ENCODE measurements at places on chromosomes 5 and 9.
A peak's percentile ranks its signal among the peaks of the same experiment; 100 is the strongest.

GRCh38 chr9:24245988-24246387 lies 299.7 kb downstream of the IZUMO3 start:
- DNase-seq: peak; percentile 3

GRCh38 chr9:128286440-128286839 lies 10.4 kb downstream of the SWI5 start:
- peak; percentile 73 for DNase-seq

DNA sequence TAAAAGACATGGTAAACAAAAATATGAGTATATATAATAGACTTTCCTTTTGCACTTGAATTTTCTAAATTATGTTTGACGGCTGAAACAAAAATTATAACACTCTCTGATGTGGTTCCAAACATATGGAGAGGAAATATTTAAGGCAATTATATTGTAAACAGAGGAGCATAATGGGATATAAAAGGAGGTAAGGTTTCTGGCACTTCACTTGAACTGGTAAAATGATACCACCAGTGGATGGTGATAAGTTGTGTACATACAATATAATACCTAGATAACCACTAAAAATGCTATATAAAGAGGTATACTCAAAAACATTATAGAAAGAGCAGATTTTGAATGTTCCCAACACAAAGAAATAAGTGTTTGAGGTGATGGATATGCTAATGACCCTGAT lies 192.9 kb upstream of the RAD23B start:
- DNase-seq: no peak

DNA sequence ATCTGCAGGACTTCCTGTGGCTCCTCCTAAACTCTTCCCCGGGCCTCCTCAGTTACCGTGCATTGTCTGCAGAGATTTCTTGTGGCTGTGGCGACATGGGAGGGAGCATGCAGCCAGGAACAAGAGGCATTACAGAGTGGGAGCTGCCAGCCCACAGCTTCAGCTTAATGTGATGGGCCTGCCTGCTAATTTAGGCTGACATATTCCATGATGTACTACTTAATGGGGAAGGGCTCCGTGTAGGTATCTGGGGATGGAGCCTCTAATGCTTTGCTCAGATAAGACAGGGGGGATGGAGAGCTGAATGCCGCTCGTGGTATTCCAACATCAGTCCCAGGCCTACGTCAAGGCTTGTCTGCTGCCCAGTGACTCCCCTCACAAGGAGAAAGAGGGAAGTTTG lies 137.6 kb upstream of the GPR151 start:
- no peak for DNase-seq

- no peak for DNase-seq
These were observed 75.3 kb downstream of the HMGCR start for GRCh38 chr5:75412111-75412990.

DNA sequence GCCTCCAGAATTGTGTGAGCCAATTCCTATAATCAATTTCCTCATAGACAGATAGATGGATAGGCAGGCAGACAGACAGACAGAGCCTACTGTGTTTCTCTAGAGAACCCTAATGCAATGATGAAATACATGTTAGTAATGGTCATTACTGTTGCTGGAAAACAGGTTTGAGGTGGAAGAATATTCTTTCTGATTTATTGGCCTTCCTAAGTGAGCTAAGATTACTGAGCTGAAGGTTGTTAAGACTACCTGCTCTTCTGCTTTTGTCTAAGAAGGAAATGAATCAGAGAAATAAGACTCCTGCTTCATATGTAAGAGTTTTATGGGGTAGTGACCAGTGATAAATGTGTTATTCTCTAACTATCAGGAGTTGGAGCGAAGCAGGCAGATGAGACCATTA lies 219.9 kb downstream of the ELAVL2 start:
- no peak for DNase-seq

- peak; percentile 86 for DNase-seq
These were observed 3.4 kb downstream of the PDLIM4 start for GRCh38 chr5:132260714-132261551.

DNA sequence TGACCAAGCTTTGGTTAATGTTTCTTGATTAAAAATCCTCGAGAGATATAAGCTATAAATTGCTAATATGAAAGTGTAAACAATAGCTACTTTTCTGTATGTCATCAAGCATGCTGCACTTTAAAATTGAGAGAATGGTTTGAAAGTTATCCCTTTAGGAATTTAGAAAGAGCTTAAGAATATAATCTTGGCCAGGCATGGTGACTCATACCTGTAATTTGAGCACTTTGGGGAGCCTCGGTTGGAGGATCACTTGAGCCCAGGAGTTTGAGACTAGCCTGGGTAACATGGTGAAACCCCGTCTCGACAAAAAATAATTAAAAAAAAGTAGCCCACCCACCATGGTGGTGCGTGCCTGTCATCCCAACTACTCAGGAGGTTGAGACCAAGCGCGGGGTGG lies 12.2 kb upstream of the MROH2B start:
- no peak for DNase-seq

GRCh38 chr9:137881591-137882505 lies 4.3 kb downstream of the CACNA1B start:
- DNase-seq: no peak

DNA sequence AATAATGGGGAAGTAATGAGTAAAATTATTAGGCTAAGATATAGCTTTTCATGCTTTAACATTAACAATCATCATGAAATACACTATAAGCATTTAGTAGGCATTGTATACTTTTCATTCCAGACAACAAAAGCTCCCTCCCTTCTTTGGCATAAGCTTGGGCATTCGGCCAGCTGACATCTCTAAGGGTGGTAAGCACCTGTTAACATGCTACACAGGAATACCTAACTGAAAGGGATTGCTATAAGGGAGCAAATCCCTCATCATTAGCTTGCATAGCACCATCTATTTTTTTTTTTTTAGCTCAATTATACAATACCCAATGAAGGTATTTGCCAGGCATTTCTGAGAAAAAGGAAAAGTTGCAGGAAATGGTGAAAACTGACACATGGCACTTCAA lies 16.6 kb downstream of the STRBP start:
- DNase-seq: no peak

DNA sequence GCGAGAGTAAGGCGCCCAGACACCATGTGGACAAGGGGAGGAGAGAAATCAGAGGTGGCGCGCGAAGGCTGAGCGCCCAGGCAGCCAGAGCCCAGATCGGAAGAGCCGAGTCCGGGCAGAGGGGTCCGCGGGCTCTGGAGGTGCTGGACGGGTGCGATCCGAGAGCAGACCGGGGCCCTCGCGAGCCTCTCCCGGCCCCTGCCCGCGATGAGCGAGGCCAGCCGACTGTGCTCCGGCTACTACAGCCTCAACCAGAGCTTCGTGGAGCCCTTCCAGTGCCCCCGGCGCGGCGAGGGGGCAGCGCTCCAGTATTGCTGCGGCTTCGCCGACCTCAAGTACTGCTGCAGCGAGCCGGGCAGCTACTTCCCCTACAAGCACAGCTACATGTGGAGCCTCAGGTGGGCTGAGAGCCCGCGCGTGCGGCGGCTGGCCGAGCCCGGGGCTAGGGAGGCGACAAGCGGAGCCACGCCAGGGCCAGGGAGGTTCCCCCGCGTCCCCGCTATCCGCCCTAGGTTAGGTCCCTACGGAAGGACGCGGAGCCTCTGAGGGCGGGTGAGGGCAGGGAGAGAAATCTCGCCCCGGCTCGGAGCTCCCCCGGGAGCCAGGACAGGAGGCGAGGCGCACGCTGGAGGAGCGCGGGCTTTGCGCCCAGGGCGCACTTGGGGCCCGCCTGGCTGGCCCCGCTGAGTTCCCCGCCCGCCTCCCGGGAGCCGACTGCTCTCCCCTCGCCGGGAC lies at the start of gene SHISAL2B:
Gene SHISAL2B (plus strand): TSS at position 87 of the 735 bp plus-strand sequence. CDS start 121 bp downstream, at position 208.
- peak; percentile 4 for DNase-seq

- DNase-seq: no peak
These were observed 68.4 kb downstream of the RAD23B start for GRCh38 chr9:107351382-107352045.

DNA sequence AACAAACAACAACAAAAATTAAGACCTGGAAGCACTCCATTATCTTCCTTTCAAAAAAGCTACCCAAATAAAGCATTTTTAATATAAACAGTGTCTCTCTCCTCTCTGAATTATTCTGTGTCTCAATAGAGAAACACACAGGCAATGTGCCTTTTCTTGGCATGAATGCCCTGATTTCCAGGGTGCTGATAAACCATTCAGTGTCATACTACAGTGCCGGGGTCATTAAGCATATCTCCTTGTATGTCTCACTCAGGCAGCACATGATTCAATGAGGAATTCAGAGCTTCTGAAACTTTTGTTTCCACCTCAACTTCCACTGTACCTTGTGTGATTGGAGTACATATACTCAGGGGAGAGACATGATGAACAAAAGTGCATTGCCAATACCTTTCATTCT lies 294.0 kb upstream of the SLC24A2 start:
- no peak for DNase-seq

DNA sequence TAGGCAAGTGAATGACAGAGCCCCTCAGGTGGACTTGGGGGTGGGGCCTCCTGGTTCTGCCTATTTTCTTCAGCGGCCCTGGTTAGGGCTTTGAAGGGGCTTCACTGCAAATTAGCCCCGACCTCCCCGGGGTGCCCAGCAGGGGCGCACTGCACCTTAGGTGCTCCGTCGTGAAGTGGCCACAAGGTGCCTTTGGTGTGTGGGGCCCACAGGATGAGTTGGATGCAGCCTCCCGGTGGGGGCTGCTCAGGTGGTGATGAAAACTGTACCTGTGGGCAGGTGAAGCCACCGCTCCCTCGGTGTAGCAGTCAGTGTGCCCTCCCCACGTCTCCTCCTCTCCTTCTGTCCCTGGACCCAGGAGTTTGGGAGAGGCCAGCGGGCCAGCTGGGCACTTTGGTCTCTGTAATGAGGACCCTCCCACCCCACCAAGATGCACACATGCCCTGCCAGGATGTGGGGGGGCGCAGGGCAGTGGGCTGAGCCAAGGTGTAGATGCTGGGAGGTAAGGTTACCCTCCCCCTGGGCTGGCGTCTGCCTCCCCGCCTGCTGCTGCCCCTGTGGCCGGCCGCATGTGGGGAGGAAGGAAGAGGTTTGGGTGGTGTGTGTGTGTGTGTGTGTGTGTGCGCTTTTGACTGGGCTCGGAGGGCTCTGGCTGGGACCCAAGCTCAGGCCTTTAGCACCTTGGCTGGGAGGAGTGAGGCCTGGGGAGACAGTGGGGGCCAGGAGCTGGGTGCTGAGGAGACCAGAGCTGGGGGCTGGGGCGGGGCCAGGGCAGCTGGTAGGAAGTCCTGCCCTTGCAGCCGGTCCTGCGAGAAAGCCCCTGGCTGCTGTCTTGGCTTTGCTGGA lies 55.6 kb downstream of the RXRA start:
- no peak for DNase-seq

GRCh38 chr5:145520335-145520734 lies 314.8 kb downstream of the PRELID2 start:
- no peak for DNase-seq

- no peak for DNase-seq
These were observed 3.6 kb downstream of the SCAMP1 start for GRCh38 chr5:78364005-78364404.

DNA sequence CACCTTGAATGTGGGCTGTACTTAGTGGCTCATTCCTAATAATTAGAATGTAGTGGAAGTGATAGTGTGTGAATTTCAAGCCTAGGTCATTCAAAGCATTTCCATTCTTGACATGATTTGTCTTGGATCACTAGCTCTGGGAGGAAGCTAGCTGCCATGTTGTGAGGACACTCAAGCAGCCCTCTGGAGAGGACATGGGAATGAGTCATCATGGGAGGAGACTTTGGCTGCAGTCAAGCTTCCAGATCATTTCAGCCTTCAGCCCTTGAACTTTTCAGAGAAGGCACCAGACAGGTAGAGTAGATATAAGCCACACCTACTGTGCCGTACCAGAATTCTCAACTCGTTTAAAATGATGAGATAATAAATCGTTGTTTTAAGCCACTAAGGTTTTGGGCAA lies 506.9 kb downstream of the ZNF608 start:
- no peak for DNase-seq

DNA sequence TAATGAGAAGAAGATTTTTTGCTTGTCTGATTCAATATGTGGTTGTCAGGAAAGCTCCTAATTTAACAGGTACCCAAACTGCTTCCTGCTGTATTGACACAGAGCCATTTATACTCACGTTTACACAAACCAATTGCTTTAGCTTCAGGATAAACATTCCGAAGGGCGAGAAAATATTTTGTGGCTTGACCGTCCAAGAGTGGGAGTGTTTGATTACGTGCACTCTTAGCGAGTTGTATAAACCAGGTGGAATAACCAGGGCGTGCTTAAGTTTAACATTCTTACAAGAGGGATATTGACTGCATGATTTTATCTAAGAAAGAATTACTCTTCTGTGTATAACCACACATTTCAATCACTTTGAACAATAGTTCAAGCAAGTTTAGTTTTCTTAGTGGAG lies 278.7 kb upstream of the TYRP1 start:
- DNase-seq: no peak
